ENCODE measurements at places on chromosomes 12 and 14.

GRCh38 chr14:81474148-81474492 is 59.5 kb downstream of the SEL1L start:
- DNase-seq = no peak

GRCh38 chr12:13101821-13102375 is 1.6 kb downstream of the GSG1 start:
- no peak for DNase-seq

GRCh38 chr14:35861204-35861868 is 35.2 kb downstream of the BRMS1L start:
- no peak for DNase-seq

GRCh38 chr14:22231018-22231417 is 358.0 kb downstream of the DAD1 start:
- peak; percentile 71 for DNase-seq

DNA sequence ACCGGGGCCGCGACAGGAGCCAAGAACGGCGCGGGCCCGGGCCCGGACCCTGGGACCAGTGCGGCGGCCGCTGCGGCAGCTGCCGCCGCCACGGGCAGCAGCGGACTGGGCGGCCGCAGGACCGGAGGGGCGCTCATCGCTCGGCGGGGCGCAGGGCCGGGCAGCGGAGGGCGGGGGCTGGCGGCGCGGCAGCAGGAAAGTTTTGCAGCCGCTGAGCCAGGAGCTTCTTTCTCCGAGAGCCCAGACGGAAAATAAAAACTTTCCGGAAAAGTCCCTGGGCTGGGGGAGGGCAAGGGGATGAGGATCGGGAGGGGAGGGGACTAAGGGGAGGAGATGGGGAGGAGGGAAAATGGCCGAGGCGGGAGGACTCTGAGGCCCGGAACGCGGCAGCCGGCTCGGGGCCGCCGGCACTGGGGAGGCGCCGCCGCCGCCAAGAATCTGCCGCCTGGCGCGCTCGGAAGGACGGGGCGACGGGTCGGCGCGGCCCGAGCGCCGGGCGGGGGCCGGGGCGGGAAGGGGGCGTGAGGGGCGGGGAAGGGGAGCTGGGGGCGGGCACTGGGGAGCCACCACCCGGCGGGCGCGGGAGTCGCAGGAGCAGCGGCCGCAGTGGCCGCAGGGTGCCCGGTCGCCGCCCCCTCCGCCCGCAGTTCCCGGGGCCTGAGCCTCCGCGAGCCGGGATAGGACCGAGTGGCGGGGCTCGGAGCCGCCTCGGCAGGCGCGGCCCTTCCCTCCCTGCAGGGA is at the start of gene PRKD1:
Gene PRKD1, minus strand, starts transcription at position 472 of the 741 bp plus-strand sequence.
- peak; percentile 47 for DNase-seq

GRCh38 chr12:3726456-3726855 is 26.5 kb downstream of the CRACR2A start:
- DNase-seq = peak; percentile 53

GRCh38 chr14:93073910-93074769 is 41.6 kb downstream of the ITPK1 start:
- peak; percentile 82 for DNase-seq

DNA sequence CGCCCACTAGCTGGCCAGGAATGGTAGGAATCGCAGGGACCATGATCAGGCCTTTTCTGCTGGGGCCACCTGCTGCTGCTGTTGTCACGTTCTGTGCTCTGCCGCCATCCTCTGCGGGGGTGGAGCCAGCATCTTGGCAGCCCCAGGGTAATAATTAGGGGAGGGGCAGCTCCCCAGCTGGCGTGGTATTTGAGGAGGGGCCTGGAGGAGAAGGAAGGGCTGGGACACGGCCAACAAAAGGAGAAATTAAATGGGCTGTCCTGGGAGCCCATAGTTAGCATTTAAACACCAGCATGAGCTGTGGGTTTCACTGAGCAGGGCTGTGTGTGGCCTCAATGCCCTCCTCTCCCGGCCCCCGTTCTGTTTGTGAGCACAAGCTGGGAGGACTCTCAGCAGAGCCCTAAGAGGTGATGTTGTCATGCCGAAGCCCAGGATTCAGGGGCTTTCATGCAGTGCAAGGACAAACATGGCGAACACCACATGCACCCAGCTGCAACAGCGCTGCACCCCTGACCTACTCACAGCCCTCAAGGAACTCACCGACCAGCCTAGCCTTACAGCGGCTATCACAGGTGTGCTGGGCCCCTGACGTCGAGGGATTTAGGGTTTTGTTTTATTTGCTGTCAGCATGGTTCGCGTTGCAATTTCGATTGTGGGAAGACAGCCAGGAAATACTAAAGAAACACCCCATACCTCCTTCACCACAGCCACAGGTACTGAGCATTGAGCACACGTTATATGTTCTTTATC is 324.3 kb downstream of the CACNA1C start:
- DNase-seq = no peak

DNA sequence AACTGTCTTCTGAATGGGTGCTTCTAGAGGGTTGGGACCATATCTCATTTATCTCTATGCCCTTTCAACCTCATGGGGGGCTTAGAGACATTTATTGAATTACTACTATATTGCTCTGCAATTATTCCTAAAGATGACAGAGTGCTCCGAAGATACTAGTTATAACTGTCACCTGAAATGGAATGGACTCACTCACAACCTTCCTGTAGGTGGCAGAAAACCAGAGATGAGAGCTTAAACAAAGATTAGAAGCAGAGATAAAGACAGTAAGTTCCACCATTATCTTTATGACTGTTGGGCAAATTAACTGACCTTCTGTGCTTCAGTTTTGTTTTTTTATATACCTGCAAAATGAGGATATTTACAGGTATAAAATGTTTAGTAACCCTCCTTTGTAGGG is 31.5 kb upstream of the GTF2A1 start:
- DNase-seq = peak; percentile 29

- DNase-seq = no peak
These were observed 51.8 kb downstream of the GLT1D1 start for GRCh38 chr12:128905003-128905544.

DNA sequence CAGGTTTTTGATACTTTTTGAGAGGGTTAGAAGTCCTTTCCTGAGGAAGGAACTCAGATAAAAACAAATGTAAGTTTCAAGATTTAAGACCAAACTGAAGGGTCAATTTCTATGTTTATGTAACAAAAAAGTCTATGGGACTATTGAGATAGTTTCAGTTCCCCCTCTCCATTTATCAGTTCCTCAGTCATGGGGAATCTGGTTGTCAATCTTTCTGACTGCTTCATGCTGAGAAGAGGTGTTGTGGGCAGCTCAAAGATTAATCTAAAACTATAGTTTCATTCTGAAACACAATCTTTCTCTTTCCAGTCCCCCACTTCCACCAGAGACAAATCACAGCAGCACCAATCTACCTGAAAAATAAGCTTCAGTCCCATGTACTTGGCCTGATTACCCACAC is 93.7 kb downstream of the KCNMB4 start:
- DNase-seq = no peak

- peak; percentile 17 for DNase-seq
These were observed 74.6 kb downstream of the ZFP36L1 start for GRCh38 chr14:68718023-68718990.

- no peak for DNase-seq
These were observed 11.9 kb upstream of the ATP5F1B start for GRCh38 chr12:56657416-56658379.

GRCh38 chr12:79373896-79374499 is 316.8 kb downstream of the PAWR start:
- DNase-seq = peak; percentile 66

DNA sequence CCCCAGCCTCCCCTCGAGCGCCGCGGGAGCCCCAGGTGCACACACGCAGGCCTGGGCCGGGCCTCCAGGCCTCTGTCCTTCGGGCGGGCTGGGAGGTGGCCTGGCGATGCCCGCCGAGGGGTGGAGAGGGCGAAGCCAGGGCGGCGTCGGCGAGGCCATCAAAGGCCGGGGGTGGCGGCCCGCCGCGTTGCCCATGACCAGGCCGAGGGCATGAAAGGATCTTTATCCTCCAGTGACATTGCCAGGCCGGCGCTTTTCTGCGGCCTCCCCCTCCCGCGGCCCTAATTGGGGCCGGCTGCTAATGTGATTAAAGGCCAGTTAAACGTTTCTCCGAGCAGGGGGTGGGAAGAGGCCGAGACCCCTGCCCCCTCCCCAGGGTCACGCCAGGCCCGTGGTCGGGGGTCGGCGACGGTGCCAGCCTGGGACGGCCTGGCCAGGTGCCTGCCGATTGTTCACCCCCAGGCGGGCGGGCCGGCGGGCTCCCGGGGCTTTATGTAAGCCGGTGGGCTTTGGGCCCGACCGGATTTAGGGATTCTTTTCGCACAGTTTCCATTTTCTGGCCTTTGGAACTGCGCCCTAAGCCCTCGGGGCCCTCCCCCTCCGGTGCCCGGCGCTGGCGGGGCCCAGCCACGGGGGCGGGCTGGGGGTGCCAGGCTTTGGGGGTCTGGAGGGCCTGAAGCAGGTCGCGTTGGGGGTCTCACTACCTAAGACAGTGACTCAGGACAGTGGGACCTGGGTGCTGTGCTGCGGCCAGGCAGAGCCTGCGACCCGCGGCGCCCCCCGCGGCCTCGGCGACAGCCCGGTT is 103.2 kb upstream of the DIO3 start:
- DNase-seq = no peak

Data from hematopoietic multipotent progenitor cell treated with erythropoietin and hydrocortisone succinate and interleukin-3 and kit ligand, for 4 days (in vitro differentiated cells).